Central memory CD4-positive, alpha-beta T cell (primary cell): ENCODE measurements at places on chromosomes 4 and X.
A peak's percentile ranks its signal among the peaks of the same experiment; 100 is the strongest.

DNA sequence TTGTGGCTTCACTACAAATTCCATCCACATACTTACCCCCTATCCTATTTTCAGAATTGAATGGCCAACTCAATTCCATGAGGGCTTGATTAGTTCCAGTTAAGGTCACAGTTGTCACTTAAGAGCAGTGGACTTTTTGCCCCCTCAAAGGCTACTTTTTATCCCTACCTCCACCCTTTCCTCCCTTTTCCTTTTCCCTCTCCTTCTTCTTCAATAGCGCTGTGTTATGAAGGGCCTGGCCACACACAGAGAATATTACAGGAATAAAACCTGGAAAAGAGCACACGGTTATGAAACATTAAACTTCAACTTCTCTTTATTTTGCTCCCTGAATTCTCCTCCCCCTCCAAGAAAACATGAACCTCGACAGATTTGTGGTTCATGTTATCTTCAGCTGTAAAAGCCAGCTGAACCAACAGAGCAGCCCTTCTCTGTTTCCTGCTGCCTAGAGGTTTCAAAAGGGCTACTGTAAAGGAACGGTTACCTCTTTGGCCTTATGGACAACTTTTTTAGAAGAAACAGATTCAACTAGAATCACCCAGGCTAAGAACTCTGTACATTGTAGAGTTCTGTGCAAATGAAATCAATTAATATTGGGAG lies 87.0 kb upstream of the RPL34 start:
- no peak for DNase-seq

GRCh38 chrX:155027509-155028066 lies 944 bp downstream of the FUNDC2 start:
- peak; percentile 7 for DNase-seq

DNA sequence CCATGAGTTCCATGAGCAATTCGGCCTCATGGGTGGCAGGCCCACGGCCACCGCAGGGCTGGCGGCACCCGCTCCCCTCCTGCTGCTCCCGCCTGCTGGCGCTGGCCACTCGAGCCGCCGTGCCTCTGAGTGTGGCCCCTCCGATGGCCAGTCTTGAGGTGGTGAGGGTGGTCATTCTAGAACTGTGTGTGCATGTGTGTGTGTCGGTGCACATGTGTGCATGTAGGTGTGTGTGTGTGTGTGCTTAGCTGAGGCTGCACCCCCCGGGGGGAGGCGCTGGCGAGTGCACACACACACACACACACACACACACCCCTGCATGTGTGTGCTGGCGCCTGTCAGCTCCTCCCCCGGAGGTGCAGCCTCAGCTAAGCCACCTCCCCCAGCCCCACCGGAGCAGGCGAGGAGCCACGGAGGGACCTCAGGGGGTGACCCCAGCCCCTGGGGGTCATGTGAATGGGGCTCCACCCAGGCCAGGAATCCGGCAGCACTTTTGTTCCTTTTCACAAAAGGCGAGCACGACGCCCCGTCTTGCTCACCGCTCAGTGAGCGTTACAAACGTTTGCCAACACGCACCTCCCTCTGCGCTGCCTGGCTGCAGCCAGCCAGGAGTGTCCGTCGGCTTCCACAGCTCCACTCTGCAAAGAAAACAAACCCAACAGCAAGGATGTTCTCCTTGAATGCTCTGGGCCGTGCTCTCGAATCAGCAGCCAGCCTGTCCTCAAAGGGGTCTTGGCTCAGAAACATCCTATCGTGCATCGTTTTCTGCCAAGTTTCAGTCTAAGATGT lies 29.9 kb downstream of the FGFRL1 start:
- DNase-seq = no peak

DNA sequence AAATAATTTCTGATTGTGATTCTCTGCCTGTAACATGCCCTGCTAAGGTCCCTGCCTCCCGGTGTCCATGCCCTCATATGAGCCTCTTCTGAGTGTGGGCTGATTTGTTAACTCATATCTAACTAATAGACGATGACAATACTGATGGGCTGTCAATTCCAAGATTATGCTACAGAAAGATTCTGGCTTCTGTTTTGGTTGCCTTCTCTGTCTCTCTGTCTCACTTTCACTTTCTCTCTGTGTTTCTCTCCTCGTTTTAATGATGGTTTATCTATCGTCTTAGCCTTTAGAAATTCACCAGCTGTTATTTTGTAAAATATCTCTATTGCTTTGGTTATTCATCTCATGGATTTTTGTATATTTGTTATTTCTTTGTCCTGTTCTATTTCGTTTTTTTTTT lies 312.5 kb upstream of the ANXA10 start:
- DNase-seq = no peak

GRCh38 chr4:164771088-164771487 lies 17.2 kb downstream of the SMIM31 start:
- DNase-seq = no peak

DNA sequence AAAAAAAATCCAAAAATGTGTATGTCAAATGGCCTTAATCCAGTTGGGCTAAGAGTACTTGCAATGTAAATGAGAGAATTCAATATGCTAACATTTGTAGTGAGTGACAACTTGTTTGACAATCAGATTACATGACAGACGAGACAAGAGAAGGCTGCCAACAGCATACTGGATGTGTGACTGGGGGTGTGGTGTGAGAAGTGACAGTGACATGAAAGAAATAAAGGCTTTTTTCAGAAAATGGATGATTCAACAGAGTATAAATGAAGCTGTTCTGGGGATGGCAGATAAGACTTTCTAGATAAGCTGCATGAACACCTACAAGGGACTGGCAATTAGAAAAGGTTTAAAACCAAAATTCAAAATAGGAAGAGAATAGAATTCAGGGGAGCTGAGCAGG lies 143.4 kb downstream of the CENPC start:
- no peak for DNase-seq

- DNase-seq = no peak
These were observed 165.9 kb upstream of the NDST4 start for GRCh38 chr4:115279330-115279729.

- no peak for DNase-seq
These were observed 315.8 kb downstream of the STIM2 start for GRCh38 chr4:27176400-27176799.

- no peak for DNase-seq
These were observed 62.5 kb downstream of the PPEF1 start for GRCh38 chrX:18769812-18770573.

- no peak for DNase-seq
These were observed 4.7 kb upstream of the KLF3 start for GRCh38 chr4:38659346-38659745.

DNA sequence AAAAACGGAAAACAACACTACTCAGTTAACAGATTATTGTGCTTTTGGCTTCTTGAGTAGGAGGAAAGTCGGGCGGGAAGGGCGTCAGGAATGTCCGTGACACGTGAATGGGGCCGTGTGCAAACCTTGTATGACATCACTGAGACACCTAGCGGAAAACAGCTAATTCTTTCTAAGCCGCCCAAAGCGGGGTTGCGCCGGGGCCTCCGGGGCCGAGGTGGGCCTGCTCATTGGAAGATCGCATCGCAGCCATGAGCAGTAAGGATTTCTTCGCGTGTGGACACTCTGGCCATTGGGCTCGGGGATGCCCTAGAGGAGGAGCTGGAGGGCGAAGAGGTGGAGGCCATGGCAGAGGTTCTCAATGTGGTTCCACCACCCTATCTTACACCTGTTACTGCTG lies at the start of gene ZCCHC13:
Gene ZCCHC13, plus strand, starts transcription at position 165 of the 400 bp plus-strand sequence. Its CDS starts 87 bp downstream, at position 252.
- DNase-seq = no peak

DNA sequence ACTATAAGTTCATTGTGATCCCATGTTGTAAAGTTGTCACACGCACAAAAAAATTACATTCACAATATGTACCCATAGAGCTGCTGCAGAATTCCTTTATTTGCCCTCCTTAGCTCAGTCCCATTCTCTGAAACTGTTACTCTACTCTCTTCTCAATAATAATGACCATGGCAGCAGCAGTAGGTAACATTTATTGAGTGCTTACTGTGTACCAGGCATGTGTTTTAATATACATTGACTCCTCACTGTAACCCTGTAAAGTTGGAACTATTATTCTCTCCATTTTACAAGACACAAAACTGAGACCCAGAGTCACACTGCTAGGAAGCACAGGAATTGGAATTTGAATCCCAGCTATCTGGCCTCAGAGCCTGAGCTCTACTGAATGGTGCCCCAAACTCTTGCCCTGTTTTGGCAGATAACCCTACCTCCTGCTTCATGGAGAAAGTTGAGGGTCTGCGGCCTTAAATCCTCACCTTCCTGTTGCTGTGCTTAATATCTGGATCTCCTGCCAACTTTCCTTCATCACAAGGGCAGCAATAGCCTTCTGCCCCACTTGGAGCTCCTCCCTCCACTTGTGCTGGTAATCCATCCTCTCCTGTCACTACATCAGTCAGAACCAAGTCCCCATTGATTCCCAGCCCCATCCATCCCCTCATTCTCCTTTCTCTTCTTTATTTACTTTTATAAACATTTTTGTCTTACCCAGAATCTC lies 20.8 kb downstream of the GK start:
- DNase-seq = no peak

GRCh38 chrX:80876877-80877276 lies 67.2 kb upstream of the BRWD3 start:
- DNase-seq = peak; percentile 16

GRCh38 chrX:103393487-103393886 lies 17.1 kb downstream of the BEX3 start:
- no peak for DNase-seq

- DNase-seq = no peak
These were observed 888.9 kb downstream of the PCDH18 start for GRCh38 chr4:136643416-136643815.

DNA sequence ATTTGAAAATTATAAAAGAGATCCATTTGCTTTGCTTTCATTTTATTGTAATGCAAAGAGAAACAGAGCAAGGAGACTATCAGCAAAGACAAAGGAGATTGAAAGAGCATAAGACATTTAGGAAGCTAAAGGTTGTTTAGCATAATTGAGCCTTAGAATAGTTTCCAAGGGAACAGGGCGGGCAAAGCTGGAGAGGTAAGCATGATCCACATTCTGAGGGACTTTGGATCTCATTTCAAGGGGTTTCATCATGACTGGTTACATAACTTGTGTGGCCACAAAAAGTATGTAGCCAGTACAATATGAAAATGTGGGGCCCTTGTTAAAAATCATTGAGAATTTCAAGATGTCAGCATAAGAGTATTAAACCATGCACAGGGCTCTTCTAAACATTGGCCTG lies 406.5 kb downstream of the RPA4 start:
- DNase-seq = no peak

- no peak for DNase-seq
These were observed 57.3 kb upstream of the SHISA3 start for GRCh38 chr4:42339935-42340406.

DNA sequence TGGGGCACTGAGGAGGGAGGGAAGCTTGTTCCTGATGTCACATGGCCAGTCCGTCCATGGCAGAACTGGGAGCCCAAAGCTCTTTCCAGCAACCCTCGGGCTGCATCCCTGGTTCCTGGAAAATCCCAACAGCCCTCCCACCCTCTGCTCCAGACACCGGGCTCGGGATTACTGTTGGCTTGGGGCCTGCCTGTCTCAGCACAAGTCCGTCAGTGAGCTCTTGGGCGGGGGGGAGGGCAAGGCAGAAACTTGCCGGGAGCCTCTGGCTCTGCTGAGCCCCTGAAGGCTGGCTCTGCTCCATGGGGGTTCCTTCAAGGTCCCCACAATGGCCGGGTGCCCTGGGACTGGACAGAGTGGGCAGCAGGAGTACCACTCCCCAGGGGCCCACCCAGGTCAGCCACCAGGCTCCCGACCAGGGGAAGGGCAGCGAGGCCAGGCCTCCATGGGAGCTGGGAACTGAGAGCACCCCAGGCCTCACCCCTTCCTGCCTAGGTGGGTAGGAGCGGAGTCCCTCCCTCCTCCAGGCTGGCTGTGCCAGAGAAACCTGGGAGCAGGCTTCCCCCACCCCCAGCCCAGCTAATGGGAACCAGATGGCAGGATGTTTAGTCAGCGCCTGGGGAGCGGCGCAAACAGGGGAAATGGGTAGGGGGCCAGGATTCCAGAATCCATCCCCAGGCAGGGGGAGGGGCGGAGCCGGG lies 6.4 kb upstream of the HAUS7 start:
- no peak for DNase-seq

DNA sequence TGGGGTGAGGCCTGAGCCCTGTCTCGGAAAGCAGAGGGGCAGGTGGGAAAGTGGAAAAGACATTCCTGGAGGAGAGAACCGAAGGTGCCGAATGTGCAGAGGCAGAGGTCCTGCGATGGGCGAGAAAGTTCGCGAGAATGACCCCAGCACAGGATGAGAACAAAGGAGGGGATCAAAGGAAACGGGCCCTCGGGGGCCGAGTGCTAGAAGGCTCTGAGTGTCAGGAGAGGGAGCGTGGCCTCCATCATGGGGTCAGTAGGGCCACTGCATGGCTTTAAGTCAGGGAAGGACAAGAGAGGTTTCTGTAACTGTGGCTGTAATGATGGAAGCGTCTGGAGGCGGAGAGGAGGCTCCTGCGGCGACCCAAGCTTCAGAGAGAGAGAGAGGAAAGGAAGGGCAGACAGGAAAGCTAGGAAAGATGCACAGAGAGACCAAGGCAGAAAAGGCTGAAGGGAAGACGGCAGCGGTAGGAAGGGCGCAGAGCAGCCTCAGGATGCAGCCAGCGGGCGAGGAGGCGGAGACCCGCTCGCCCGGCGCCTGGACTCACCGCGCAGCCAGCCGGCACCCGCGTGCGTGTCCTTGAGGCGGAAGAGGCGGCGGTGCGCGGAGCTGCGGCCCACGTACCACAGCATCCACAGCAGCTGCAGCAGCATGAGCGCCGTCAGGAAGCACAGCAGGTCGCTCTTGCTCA lies 669 bp downstream of the OTOP1 start:
- no peak for DNase-seq

DNA sequence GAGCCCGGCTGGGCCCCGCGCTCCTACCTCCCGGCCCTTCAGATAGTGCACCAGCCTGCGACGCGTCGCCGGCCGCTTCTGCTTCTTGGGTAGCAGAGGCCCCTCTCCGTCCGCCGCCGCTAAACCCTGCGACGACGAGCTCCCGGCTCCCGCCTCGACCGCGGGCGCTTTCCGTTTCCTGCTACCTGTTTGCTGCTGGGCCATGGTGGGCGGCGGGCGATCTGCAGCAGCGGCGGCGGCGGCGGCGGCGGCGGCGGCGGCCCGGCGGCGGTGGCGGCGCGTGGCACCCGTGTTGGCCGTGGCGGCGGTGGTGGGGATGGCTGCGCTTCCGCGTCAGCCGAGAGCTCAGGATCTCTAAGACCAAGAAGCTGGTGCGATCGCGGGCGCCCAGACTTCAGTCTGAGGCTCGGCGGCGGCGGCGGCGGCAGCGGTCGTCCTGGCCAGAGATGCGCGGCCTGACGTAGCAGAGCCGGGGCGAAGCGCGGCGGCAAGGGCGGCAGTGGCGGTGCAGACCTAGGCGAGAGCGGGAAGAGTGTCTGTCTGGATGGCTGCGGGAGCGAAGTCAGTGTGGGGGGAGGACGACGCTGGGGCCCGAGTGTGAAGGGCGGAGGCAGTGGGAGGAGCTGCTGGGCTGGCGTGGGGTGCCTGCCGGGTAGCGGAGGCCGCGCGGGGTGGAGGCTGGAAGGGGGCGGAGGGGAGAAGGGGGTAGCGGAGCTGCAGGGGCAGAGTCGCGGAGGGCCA lies at the start of gene DCAF12L2:
Gene DCAF12L2, minus strand, starts transcription at position 569 of the 741 bp plus-strand sequence. Its CDS starts 365 bp downstream, at position 204.
- DNase-seq = no peak

- DNase-seq = no peak
These were observed 642.6 kb upstream of the HS3ST1 start for GRCh38 chr4:12071316-12071715.
